Forelimb muscle (tissue), 1 donor: ENCODE measurements at places on chromosomes 2 and 18.

GRCh38 chr2:44358503-44358902 is 2.8 kb downstream of the PREPL start:
- DNase-seq = no peak

DNA sequence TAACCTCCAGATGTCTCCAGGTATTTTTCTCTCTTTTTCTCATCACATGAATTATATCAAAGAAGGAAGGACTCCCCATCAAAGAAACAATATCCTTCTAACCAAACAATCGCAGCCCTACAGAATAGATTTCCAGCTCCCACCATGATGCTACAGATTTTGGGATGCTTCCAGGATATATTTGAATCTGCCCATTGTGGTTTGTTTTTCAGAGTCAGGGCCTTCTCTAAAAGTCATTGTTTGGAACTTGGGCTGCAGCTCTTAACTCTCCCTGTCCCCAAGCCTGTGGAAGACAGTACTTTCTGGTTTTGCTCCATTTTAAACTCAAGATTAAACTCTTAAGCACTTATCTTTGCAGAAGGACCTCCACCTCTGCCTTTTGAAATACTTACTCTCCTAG is 223.2 kb downstream of the PMAIP1 start:
- DNase-seq = no peak

DNA sequence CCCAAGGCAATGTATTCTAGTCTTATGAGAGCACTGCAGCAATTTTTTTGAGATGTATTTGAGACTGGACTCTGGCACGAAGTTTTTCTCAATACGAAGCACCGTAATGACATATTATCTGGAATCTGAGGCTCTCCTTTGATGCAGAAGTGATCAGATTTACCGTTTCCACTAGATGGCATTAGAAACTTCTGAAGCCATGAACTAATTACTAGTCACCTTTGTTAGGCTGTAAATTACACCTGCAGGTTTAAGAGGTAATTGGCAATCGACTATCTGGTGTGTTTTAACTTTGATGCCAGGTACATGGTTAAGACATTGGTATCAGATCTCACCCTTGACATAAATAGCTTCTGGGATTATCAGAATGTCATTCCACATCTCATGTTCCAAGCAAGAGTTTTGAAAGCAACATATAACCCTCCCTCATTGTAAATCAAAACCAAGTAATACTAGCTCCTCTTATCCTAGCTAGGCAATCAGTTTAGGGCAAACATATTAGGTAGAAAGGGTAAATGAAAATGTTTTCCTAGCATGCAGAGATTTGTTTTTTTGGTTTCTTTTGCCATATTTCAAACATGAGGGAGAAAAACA is 254.6 kb upstream of the SPRED2 start:
- DNase-seq = no peak

- DNase-seq = no peak
These were observed 16.3 kb downstream of the FBLN7 start for GRCh38 chr2:112154246-112155117.

DNA sequence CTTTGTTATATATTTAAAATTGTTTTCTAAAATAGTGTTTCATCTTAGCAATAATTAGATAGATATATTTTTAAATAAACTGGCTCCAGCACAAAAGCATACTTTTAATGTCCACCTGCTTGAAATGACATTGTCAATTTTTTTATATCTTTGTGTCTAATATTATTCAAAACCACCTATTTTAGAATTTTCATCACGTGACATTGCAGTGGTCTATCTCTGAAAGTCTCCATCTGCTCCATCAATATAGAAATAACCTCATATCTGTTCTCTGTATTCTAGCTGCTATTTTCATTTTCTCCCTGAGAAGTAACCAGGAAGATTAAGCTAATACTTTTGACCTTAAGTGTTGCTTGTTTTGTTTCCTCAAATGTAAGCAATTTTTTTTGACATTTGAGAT is 248.0 kb upstream of the CNTNAP5 start:
- DNase-seq = no peak

DNA sequence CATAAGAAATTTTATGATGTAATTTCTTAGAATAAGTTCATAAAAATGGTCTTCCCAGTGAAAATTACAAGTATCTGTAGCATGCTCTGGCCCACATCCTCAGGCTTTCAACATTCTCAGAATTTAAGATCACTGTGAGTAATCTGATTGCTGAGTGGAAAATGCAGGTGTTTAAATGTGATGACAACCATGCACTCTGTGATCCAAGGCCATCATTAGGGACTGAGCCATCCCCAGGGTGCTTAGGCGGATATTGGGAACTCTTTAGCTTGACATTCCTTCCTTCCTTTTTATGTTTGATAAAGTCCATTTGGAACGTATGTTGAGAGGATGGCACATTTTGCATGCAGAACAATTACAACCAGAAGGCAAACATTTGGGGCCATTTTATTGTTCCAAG is 95.5 kb downstream of the ARL4C start:
- DNase-seq = peak; percentile 68

GRCh38 chr18:21262244-21262643 is 20.2 kb downstream of the GREB1L start:
- DNase-seq = no peak

DNA sequence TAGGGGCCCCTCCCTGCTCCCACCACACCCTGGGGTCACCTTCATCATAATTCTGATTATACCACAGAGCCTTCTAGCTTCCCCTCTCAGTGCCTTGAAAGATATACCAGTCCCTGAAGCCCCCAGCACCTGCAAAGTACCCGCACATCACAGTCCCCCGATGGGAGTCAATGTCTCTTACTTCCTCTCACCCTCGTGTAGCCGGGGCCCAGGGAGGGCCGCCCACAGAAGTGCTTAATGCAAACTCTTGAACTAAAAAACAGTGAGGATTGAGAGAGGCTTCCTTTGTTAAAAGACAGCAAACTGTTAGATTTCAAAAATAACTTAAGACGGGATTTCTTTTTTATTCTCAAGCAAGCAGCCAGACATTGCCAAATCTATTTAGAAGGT is 76.5 kb downstream of the SFXN5 start:
- no peak for DNase-seq

DNA sequence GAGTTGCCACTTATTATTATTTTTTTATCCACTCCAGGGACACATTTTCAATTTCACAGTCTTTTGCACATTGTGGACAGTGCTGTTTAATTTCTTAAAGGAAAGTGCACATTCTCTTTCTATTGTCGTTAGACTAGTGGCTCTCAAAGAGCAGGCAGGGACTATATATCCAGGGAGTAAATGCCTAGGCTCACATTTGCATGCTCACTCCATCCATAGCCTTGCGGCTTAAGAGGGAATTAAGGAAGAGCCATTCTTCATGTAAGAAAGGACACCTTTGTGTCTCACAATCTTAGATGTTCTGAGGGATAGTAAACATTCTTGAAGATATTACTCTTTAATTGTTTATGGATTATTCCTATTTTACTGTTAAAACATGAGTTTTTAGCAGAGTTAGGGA is 70.8 kb downstream of the FIGN start:
- DNase-seq = no peak

- no peak for DNase-seq
These were observed 2.0 kb upstream of the ZC3H6 start for GRCh38 chr2:112273349-112273748.

DNA sequence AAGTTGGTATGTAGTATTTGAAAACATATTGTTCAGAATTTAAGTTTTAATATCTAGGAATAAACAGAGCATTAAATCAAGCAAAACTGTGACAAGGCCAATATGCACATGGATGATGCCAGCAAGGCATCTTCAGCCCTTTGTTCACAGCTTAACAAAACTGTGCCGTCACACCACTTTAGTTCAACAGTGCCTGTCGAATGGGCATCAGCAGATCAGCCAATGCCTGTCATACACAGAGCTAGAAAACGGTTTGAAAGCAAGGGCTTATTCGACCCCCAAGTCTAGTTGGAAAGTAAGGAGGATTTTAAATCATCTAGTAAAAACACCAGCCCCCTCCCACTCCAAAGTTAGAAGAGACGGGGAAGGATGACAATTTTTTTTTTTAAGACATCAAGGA is 16.7 kb downstream of the ZEB2 start:
- no peak for DNase-seq

- no peak for DNase-seq
These were observed 505.7 kb downstream of the SPAG16 start for GRCh38 chr2:213789940-213790339.

GRCh38 chr2:111138839-111139238 is 18.1 kb downstream of the BCL2L11 start:
- DNase-seq = no peak

DNA sequence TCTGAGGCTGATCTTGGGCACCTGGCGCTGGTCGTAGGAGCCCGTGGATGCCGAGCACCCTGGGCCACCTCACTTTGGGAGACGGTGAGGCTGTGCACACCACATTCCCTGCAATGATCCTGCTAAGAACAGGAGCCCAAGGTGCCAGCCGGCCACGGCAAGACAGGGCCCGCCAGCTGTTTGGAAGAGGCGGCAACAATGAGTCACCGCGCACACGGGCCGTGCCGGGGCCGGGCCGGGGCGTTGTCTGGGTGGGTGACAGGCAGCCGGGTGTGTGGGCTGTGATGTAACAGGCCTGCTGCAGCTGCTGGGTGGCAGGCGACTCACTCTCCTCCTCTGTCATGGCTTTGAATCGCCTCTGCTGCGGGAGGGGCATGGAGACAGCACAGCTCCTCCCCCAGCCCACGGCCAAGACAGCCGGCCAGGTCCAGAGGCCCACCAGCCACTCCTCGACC is 49.7 kb upstream of the ODC1 start:
- peak; percentile 14 for DNase-seq

DNA sequence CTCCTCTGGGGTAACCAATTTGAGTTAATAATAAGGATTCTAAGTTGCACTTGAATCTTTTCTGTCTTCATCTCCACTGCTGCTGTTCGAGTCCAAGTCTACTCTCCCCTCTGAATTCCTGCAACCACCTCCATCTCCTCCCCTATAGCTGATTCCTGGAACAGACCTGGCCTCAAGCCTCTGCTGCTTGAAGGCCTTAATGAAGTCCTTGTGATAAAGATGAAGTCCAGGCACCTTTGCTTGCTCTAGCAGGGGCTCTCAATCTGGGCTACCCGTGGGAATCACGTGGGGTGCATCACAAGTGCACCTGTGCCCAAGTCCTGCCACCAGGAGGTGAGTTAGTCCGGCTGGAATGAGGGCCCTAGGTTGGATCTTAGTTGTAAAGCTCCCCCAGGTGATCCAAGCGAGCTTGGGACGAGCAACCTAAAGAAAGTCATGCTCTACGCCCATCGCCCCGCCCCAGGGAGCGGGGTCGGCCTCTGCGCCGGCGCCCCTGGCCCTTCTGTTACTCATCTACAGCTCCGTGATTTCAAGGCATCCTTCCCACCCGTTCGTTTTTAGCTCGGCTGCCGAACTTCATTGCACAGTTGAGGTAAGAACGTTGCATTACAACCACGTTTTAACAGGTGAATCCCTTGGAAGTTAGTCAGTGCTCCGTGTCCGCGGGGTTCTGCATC is 905 bp upstream of the IAH1 start:
- DNase-seq = no peak

DNA sequence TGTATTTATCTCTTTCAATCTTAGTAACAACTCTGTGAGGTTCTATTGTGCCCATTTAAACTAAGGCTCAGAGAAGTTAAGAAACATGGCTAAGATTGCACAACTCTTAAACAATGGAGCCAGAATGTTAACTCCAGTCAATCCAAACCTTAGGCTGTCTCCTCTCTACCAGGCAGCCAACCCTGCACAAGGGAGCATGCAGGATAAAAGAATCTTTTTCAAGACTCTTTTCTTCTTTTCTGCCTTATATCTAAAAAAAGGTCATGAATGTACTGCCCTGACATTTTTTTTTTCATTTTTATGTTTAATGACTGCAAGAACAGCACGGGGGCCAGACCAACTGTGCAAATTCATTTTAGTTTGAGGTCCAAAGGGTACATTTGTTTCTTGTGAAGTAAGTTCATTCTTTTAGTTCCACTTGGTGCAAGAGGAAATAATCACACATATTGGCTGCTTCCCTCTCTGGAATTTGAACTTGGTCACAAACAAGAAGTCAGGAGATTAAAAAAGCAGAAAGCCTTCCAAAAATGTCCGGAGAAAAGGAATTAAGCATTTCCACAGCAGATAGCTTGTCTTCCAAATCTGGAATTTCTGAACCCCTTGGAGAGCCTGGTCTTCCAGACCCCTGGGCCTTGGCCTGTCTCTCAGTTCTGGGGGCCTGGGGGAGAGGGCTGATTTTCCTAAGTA is 96.0 kb upstream of the RIOK3 start:
- peak; percentile 70 for DNase-seq

- no peak for DNase-seq
These were observed 227.3 kb upstream of the RAB12 start for GRCh38 chr18:8381821-8382459.

DNA sequence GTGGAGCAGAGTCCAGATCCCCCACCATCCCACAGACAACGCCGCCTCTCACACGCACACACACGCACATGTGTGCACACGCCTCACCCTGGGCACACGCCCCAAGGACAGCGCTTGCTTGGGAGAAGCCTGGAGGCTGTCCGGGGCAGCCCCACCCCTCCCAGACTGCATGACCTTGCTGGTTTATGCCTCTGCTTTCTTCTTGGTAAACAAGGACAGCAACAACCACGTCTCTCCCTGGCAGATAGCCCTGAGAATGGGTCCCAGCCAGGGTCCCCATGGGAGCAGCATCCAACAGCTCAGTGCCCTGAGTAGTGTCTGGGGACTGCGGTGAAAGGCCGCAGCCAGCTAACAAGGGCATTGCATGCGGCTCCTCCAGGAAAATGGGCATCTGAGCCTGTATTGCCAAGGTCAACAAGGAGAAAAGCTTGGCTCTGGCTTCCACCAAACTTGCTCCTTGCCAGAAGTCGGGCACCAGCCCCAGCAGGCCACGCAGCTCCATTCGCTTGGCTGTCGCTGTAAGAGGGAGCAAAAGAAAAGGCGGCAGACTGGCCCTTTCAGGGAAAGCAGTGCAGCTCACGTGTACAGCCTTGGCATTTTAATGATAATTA is 234.6 kb downstream of the EIPR1 start:
- no peak for DNase-seq

- no peak for DNase-seq
These were observed 47.9 kb downstream of the SH3RF3 start for GRCh38 chr2:109176928-109177327.

- DNase-seq = no peak
These were observed 188.0 kb downstream of the CDH7 start for GRCh38 chr18:65938592-65939372.

GRCh38 chr2:204019572-204020501 is 83.3 kb downstream of the ICOS start:
- DNase-seq = no peak

GRCh38 chr2:240568678-240569522 is 616 bp downstream of the RNPEPL1 start:
- no peak for DNase-seq

- peak; percentile 29 for DNase-seq
These were observed 759 bp downstream of the PPP4R3B start for GRCh38 chr2:55616551-55617174.
